Sigmoid colon (tissue), 7 donors: ENCODE measurements at places on chromosomes 6 and 20. TPM values are rescaled to one million over a fixed set of nuclear protein-coding genes. Genes with fewer than 3 reads are reported as not detected.
A peak's percentile ranks its signal among the peaks of the same experiment; 100 is the strongest.

Gene CDYL
- 68.8 TPM for total RNA-seq

DNA sequence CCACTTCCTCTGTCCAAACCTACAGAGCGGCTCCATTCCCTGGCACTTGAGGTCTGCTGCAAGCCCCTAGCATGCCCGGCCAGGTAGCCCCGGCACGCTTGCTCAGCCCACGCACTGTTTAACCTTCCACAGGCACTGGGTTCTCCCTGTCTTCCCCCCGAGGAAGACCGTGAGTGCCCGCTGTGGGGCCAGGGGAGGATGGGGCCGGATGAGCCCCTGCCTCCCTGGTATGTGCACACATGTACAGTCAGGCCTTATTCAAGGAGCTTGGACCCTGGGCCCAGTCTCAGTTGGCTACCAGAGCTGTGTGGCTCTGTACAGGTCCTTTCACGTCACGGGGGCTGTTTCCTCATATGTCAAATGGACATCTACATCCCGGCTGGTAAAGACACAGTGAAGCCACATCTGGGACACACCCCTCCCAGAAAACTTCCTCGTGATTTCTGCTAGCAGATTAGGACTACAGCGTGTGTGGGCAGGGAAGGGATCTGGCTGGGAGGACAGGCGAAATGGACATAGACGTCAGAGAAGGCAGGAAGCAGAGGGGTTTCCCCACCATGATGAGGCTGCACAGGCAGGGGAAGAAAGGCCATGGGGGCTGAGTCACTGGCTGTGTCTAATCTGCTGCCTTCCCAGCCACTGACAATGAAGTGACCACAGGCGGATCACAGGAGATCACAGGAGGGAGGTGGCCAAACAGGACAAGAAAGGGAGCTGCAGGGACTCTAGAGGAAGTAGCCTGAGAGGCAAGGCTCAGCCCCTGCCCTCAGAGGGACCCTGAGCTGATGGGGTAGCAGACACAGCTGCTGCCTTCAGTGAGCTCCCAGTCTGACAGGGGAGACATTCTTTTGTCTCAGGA lies 62.9 kb downstream of the MRPL14 start:
- H3K4me1 ChIP-seq = peaks cover 33% of the 10 kb centered on the region
- H3K27me3 ChIP-seq = no peaks in the 10 kb centered on the region
- peak overlapping the region; percentile 50 for H3K27ac ChIP-seq
- no peak overlapping the region for H3K4me3 ChIP-seq
- DNase-seq = peak; percentile 84

- H3K4me1 ChIP-seq = peaks cover 15% of the 10 kb centered on the region
- no peaks in the 10 kb centered on the region for H3K36me3 ChIP-seq
- no peak for DNase-seq
- no peak overlapping the region for H3K27ac ChIP-seq
Measured at GRCh38 chr6:137813308-137813970, 53.6 kb upstream of the TNFAIP3 start.

Gene TMEM217
- 5.3 TPM for total RNA-seq

- H3K4me3 ChIP-seq = no peak overlapping the region
- H3K36me3 ChIP-seq = peaks cover 46% of the 10 kb centered on the region
- H3K27me3 ChIP-seq = no peaks in the 10 kb centered on the region
- H3K4me1 ChIP-seq = peaks cover 95% of the 10 kb centered on the region
- peak overlapping the region; percentile 88 for H3K27ac ChIP-seq
Measured at GRCh38 chr6:35596448-35597442, 84.0 kb upstream of the TULP1 start.

Gene CST5
- not detected for total RNA-seq

- no peaks in the 10 kb centered on the region for H3K27me3 ChIP-seq
- DNase-seq = no peak
- H3K4me1 ChIP-seq = peaks cover 7% of the 10 kb centered on the region
- H3K36me3 ChIP-seq = no peaks in the 10 kb centered on the region
Measured at GRCh38 chr6:5403609-5404008, 142.3 kb downstream of the FARS2 start.

DNA sequence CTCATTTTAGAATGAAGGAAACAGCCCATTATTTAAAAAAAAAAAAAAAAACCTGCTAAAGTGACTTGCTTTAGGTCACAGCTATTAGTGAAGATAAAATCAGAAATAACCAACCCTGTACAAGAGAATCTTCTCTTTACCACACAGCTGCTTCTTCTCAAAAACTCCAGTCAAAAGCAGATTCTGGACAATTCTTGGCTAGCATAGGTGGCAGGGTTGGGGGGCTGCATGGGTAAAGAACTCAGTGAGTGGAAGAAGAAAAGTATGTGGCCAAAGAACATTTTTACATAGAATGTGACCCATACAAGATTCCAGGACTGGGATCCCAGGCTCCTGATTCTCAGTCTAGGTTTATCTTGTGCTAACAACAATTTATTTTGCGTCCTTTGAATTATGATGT lies 9.4 kb upstream of the FRK start:
- H3K27me3 ChIP-seq = no peaks in the 10 kb centered on the region
- H3K36me3 ChIP-seq = no peaks in the 10 kb centered on the region
- no peak for DNase-seq
- H3K27ac ChIP-seq = no peak overlapping the region

Gene OR2H1
- not detected for total RNA-seq

- H3K27ac ChIP-seq = no peak overlapping the region
- DNase-seq = no peak
- H3K4me3 ChIP-seq = no peak overlapping the region
- no peaks in the 10 kb centered on the region for H3K27me3 ChIP-seq
- H3K36me3 ChIP-seq = no peaks in the 10 kb centered on the region
Measured at GRCh38 chr20:53960579-53961272, 109.7 kb downstream of the BCAS1 start.
